ENCODE measurements at places on chromosomes 4 and X.

DNA sequence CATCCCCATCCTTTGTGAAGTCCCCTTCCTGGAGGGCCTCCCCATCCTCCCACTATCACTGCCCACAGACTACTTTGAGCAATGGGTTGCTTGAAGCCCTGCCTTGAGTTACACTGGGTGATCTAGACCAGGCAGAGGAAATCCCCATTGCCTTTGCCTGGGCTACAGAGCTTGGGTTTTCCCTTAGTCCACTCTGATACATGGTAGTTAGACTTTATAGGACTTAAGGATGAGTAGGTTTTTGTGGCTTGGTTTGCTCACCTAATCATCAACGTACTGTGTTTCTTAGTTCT lies 56.6 kb downstream of the TMEM131L start:
- DNase-seq: peak; percentile 54

DNA sequence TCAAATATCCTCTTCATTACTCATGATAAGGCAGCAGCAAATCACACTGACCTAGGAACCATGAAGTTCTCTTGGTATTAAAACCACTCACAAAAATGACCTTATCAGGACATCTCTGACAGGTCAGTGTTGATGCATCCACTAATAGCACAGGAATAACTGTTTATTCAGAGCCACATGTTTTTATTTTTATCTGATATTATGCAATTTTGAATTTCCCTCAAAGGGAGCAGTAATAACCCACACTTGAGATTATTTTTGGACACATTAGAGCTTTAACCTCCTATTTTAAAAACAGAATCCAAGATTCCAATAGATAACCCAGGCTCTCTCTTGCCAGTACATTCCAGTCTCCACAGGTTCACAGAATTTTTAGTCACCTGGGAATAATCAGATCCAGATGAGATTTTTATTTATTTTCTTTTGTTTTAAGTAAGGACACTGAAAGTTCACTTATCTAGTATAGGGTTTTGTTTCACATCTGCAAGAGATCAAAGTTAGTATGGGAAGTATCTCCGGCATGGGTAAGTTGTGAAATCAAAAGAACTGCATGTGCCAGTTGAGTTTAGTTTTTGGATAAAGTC lies 36.3 kb upstream of the MYOZ2 start:
- DNase-seq: no peak

GRCh38 chrX:131083510-131084142 lies 25.5 kb downstream of the ARHGAP36 start:
- no peak for DNase-seq

DNA sequence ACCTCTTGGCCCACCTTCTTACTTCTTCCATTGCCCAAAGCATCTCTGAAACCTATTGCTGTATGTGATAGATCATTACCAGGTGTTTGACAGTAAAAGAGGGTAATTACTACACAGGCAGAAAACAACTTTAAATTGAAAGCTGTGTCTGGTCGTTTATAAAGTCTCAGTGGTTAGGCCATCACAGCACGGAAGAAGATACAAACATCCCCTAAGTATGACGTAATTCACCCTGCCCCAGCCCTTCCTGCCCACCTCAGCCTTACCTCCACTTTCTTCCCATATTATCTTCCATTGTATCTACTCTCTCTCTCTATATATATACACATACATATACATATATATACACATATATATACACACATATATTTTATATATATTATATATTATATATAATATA lies 805.8 kb upstream of the PABPC4L start:
- DNase-seq: no peak

- DNase-seq: no peak
These were observed 50.3 kb upstream of the SORBS2 start for GRCh38 chr4:185862340-185862739.

GRCh38 chr4:14222377-14223029 lies 595.0 kb upstream of the BOD1L1 start:
- no peak for DNase-seq

GRCh38 chr4:3397128-3397527 lies 44.6 kb upstream of the HGFAC start:
- no peak for DNase-seq

DNA sequence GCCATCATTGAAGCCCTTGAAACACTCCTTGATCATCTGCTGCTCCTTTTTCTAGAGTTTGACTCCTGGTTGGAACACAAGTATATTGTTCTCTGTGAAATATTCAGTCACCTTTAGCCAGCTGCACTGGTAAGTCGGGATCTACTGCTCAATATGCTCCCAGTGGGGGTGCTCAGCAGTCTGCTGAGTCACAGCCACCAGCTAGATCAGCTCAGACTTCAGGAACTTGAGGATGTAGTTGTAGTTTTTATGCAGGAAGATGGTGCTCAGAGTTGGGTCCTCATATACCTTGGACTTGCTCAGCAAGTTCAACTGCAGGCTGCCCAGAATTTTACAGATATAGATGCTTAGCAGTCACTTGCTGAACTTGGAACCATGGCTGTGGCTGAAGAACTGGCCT lies 202.5 kb upstream of the RPL34 start:
- DNase-seq: no peak

GRCh38 chrX:22268706-22269105 lies 4.0 kb upstream of the CBLL2 start:
- DNase-seq: no peak

DNA sequence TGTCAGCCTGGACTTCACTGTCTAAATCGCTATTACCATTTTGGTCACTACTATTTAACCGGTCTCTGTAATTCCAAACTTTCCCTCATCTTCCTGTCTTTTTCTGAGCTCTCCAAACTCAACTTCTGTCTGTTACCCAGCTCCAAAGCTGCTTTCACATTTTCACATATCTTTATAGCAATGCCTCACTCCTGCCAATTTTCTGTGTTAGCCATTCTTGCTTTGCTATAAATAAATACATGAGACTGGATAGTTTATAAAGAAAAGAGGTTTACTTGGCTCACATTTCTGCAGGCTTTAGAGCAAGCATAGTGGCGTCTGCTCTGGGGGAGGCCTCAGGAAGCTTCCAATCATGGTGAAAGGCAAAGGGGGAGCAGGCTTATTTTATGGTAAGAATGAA lies 368.3 kb upstream of the GNPDA2 start:
- DNase-seq: no peak

- no peak for DNase-seq
These were observed 39.9 kb upstream of the SPINK2 start for GRCh38 chr4:56861360-56861759.

DNA sequence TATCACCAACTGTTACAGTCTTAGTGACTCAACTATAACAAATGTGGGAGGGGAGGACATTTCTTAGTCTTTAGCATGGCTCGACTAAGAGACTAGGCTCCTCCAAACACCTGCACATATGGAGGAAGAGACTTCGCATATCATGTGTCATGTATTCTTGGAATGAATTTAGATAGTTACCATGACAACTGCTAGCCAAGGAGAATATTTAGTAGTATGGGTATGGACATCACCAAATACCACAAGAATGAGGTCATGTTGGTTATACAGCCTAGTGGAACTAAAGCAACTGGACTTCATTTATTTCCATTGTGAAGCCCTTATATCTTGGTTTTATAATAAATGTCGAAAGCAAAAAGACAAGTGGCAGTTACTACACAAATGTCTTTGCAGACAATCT lies 512.3 kb downstream of the CFAP47 start:
- no peak for DNase-seq

- no peak for DNase-seq
These were observed 392.8 kb upstream of the NR3C2 start for GRCh38 chr4:148834804-148835631.

Measured in stimulated activated CD4-positive, alpha-beta T cell treated with anti-CD3 and anti-CD28 coated beads, Interleukin-2, amount 100 ng/mL, for 24 hours (primary cell).